Right ventricle myocardium inferior (tissue), 1 donor: ENCODE measurements at places on chromosomes 7 and 10.

DNA sequence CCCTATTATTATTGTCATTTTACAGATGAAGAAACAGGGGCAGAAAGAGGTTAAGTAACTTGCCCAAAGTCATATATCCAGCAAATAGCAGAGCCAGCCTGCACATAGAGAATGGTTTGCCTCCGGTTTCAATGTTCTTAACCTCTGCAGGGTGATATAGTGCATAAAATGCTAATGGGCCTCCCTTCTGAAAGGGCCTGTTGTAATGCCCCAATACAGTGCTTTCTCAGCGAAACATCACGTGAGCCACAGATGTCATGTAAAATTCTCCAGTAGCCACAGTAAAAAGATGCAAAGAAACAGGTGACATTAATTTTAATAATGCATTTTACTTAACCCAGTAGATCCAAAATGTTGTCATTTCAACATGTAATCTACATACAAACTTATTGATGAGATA is 38.1 kb downstream of the LRGUK start:
- no peak for DNase-seq

GRCh38 chr10:3106928-3107425 is 39.6 kb downstream of the PFKP start:
- no peak for DNase-seq

GRCh38 chr10:77247031-77247990 is 390.3 kb downstream of the KCNMA1 start:
- DNase-seq, result no peak

GRCh38 chr7:112497481-112497880 is 16.7 kb downstream of the LSMEM1 start:
- no peak for DNase-seq

DNA sequence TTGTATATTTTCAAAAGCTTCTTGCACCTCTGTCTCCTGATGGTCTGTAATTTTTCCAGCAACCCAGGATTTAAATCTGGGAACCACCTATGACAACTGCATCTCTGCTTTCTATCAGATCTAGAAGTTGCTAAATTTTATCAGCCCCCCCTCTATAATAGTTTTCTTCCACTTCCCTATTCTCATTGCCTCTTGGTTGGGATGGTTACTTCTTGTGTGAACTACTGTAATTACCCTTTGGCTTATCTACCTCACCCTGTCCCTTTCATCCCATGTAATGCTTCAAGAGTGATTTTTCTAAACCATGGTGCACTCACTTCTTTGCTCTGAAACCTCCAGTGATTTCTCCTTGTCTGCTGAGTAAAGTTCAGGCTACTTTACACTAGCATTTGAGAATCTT is 92.3 kb downstream of the BMPR1A start:
- no peak for DNase-seq

- peak; percentile 80 for DNase-seq
Observed at GRCh38 chr7:36190447-36191291, 37.6 kb downstream of the EEPD1 start.

- DNase-seq, result no peak
Observed at GRCh38 chr7:29243910-29244655, 49.5 kb downstream of the CHN2 start.

DNA sequence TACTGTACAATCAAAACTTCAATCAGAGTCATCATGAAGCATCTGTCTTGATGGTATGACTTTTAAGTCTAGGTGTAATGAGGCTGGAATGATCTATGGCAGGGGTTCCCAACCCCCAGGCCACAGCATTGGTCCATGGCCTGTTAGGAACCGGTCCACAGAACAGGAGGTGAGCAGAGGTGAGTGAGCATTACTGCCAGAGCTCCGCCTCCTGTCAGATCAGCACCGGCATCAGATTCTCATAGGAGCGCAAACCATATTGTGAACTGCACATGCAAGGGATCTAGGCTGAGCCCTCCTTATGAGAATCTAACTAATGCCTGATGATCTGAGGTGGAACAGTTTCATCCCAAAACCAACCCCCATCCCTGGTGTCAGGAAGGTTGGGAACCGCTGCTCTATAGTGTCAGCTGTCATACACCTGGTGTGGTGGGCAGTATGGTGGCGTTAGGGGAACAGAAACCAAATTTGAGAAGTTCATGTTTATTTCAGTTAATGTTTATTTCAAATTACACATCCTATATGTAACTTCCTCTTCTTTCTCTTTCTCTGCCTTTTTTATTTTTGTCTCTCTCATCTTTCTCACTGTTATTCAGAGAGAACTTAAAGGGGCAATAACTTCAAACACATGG is 432.6 kb downstream of the TNS3 start:
- no peak for DNase-seq

- no peak for DNase-seq
Observed at GRCh38 chr7:132943645-132944044, 138.2 kb downstream of the CHCHD3 start.

DNA sequence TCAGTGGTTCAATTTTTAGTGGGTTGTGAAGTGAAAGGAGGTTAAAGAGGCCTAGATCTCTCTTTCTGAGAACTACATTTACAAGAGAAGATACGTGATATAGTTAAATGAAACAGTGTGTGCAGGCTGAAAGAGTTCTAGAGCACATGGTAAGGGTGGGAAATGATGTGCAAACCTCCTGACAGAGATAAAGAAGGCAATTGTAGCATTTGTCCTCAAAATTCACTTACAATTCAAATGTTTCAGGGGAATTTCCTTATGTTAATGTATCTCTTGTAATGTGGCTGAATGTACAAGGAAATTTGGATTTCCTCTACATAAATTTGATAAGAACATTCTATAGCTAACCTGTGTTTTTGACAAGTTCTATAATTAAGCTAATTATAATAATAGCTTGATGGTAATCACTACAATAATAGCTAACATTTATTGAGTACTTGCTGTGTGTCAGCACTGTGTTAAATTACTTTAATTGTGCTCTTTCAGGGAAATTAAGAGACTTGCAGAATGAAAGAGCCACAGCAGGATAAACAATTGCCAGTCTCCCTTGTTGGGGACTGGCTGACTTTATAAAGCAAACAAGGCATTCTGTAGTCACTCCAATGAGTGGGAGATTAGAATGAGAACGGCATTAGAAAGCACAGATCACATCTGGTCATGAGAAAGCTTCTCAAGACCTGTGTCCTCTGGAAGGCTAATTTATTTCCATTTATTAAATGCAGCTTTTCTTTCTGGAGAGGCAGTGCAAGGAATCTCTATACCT is 139.7 kb upstream of the TMEM72 start:
- DNase-seq, result no peak
